ENCODE measurements at places on chromosomes 16 and 17.

- no peak for DNase-seq
Measured at GRCh38 chr16:26530584-26531289, 536.0 kb upstream of the C16orf82 start.

- DNase-seq, result peak; percentile 41
Measured at GRCh38 chr16:14071576-14072271, 605 bp downstream of the MRTFB start.

DNA sequence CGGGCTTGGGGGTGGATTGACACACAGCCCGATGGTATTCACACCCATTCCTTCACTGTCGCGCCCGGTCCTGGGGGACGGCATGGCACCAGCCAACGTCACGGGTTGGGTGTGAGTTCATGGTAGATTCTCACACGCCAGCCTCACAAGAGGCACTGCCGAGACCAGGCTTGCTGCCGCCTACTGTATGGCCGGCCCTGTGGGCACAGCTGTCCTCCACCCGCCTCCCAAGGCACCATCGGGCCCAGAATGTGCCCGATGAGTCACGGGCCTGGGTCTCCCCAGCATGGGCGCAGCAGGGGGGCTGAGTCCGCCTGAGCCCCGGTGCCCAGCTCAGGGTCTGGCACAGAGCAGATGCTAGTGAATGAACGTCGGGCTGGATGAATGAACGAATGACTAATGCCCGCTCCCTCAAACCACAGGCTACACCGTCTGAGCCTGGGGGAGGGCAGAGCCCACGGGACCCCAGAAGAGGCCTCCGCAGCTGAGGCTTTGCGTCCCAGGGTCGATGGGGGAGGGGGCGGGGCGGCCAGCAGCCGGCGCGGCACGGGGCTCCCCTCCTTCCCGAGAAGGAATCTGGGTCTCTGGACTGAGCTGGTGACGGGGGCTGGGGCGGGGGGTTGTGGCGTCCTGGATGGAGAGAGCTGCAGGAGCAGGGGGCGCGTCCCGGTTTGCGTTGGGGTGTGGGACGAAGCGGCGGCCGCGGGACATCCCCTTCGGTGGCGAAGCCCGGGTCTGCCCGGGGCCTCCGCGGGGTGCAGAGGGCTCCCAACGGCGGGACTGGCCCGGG lies 829 bp downstream of the PITPNM3 start:
- peak; percentile 10 for DNase-seq

- DNase-seq, result no peak
Measured at GRCh38 chr16:9557713-9558112, 466.3 kb downstream of the HAPSTR1 start.

GRCh38 chr17:77426676-77427386 lies 286.1 kb downstream of the SEC14L1 start:
- no peak for DNase-seq

DNA sequence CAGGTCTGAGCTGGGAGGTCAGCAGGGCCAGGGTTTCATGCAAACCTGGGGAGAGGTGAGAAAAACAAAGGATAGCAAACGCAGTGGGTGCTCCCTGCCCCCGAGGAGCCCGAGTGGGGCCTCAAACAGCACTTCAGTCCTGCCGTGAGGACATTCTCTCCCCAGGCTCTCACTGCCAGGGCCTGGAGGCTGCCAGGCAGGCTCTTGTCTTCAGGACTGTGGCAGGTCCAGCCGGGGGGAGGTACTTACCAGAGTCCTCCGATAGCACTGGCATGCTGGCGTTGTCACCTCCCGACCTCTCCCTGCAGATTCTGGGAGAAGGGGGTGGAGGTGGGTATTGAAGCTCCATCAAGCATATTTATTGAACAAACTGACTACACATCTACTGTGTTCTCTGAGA lies 1.3 kb downstream of the MPP3 start:
- no peak for DNase-seq

DNA sequence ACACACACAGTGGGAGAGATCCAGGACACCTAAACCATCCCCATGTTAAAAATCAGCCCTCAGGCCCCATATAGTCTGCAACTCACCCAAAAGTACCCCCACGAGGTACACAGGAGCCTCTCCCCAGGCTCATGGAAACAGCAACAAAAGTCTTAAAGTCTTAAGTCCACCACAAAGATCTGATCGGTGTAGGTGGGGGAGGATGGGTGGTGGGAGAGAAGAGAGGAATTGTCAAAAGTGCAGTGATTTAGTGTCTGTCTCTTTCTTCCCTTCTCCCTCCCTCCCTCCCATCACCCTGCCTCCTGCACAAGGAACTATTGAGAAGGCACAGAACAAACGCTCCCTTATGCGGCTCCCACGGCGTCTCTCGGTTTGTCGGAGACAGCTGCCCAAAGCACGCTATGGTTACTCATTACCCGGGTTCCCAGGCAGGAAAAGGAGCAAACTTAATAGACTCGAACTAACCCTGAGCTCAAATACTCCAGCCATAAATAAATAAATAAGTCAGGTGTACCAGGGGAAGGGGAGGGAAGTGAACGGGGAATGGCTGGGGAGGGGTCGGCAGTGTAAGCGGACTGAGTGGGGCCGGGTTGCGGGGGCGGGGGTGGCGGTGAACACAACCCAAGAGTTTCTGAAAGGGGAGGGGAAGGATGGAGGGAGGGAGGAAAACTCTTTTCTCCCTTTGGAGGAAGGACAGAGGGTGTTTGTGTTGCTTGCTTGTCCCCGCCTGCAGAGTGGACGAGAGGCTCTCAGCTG lies 477.4 kb downstream of the SLC39A11 start:
- no peak for DNase-seq

- no peak for DNase-seq
Measured at GRCh38 chr16:87369796-87370719, 13.5 kb downstream of the FBXO31 start.

DNA sequence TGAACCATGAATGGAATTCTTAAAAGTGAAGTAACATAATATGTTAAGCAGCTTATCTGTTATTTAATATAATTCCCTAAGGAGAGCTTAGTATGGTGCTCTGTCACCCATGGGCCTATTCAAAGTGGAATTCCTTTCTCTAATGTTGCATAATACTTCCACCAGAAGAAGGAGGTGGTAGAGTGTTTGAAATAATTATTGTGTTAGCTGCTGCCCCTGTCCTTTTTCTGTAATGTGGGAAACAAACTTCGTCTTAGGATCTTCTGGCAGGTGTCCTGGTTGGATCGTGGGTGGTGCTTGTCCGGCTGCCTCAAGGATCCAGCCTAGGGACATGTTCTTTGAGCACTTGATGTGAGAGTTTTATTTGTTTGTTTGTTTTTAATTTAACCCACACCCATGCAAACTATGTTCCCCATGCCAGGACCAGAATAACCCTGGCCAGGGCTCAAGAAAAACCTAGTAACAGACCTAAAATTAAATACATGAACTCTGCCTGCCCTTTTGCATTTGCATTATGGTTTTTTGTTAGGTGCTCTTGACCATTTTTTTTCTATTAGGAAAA lies 46.1 kb downstream of the ZNRF1 start:
- no peak for DNase-seq

- no peak for DNase-seq
Measured at GRCh38 chr17:77831474-77832179, 126.9 kb upstream of the TNRC6C start.

GRCh38 chr16:888901-889570 lies 81.7 kb downstream of the LMF1 start:
- no peak for DNase-seq

GRCh38 chr17:57651451-57651850 lies 93.6 kb downstream of the CCDC182 start:
- no peak for DNase-seq

- DNase-seq, result peak; percentile 23
Measured at GRCh38 chr16:14301169-14302030, 230.3 kb downstream of the MRTFB start.

GRCh38 chr17:6775871-6776405 lies at the start of gene FBXO39:
TSS of gene FBXO39 (plus strand) at chr17:6776215. CDS start at chr17:6779869, 3,654 bp downstream.
- no peak for DNase-seq

GRCh38 chr16:55274391-55274790 lies 49.6 kb upstream of the IRX6 start:
- no peak for DNase-seq

DNA sequence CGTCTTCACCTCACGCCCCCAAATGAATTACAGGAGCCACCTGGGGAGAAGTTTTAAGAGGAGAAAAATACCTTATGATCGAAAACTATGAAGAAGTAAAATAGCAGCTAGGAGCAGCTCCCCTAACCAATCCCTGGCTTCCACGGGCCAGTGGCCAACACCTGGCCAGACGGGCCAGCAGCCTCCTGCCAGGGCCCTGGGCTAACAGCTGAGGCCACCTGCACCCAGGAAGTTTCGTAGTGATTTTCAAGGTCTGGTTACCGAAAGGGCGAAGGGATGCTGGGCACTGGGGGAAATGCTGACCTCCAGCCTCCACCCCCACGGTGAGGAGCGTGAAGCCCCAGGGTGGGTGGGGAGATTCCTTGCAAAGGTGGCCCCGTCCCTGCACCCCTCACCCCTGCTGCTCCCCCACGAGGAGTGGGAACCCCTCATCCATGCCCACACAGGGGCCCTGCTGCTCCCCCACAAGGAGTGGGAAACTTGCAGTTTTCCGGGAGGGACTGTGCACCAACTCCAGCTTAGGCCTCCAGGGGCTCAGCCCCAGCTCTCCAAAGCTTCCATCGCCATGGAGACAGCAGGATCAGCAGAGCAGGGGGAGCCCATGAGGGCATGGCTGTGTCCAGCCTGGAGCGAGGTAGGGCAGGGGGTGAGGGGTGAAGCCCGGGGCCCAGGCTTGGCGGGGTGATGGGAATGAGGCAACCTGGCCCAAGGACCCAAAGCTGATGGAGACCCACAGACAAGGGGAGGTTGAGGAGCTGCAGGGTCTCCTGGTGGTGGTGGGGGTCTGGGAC lies 31.9 kb upstream of the ACSF3 start:
- no peak for DNase-seq

DNA sequence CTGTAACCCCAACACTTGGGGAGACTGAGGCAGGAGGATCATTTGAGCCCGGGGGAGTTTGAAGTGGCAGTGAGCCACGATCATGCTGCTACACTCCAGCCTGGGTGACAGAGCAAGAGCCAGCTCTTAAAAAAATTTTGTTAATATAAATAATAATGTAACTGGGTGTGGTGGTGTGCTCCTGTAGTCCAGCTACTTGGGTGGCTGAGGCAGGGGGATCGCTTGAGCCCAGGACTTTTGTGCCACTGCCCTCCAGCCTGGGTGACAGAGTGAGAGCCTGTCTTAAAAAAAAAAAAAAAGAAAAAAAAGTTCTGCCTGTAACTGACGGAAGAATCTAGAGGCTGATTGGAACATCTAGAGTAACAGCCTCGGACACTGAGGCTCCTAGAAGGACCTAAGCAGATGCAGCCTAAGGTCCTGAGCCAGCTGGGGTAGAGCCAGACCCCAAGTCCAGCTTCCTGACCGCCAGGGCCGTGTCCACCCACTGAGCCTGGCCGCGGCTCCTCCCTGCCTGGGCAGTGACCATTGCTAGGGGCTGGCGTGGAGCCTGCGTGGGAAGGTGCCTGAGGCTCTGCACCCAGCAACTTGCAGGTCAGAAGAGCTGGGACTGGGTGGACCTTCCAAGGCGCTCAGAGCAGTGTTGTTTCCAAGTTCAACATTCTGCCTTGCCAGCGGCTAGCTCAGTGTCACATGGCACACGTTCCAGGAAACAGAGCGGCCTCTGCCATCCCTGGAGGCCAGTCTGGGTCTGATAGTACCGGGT lies 209.4 kb upstream of the CIBAR2 start:
- no peak for DNase-seq

GRCh38 chr17:77444628-77444983 lies 303.8 kb downstream of the SEC14L1 start:
- no peak for DNase-seq

DNA sequence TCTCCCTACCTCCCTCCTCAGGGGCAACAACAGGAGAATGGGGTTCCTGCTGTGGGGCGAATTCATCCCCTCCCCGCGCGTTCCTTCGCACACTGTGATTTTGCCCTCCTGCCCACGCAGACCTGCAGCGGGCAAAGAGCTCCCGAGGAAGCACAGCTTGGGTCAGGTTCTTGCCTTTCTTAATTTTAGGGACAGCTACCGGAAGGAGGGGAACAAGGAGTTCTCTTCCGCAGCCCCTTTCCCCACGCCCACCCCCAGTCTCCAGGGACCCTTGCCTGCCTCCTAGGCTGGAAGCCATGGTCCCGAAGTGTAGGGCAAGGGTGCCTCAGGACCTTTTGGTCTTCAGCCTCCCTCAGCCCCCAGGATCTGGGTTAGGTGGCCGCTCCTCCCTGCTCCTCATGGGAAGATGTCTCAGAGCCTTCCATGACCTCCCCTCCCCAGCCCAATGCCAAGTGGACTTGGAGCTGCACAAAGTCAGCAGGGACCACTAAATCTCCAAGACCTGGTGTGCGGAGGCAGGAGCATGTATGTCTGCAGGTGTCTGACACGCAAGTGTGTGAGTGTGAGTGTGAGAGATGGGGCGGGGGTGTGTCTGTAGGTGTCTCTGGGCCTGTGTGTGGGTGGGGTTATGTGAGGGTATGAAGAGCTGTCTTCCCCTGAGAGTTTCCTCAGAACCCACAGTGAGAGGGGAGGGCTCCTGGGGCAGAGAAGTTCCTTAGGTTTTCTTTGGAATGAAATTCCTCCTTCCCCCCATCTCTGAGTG lies 5.9 kb upstream of the LASP1NB start:
- no peak for DNase-seq

GRCh38 chr17:69528035-69528434 lies 113.5 kb downstream of the MAP2K6 start:
- no peak for DNase-seq

GRCh38 chr17:40100669-40101366 lies 429 bp upstream of the NR1D1 start:
- DNase-seq, result peak; percentile 98

GRCh38 chr17:37488009-37488604 lies 1.6 kb upstream of the DUSP14 start:
- DNase-seq, result peak; percentile 93

GRCh38 chr16:20348365-20349185 lies 3.9 kb downstream of the UMOD start:
- DNase-seq, result peak; percentile 13

DNA sequence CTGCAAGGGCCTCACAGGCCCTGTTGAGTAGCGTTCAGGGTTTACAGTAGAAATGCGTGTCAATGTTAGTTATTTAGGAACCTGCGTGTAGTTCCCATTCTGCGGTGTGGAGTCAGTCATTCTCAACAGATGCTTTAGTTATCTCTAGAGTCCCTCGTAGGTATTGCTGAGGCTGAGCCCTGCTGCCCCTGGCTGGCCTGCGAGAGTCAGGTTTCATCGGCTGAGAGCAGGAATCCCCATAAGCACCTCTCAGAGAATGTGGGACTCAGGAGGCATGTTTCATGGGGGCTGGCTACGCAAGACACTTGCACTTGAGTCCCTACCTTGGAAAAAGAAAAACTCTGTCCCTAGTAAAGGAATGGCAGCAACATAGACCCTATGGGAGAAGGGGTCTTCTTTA lies 347.5 kb upstream of the ASIC2 start:
- DNase-seq, result no peak

DNA sequence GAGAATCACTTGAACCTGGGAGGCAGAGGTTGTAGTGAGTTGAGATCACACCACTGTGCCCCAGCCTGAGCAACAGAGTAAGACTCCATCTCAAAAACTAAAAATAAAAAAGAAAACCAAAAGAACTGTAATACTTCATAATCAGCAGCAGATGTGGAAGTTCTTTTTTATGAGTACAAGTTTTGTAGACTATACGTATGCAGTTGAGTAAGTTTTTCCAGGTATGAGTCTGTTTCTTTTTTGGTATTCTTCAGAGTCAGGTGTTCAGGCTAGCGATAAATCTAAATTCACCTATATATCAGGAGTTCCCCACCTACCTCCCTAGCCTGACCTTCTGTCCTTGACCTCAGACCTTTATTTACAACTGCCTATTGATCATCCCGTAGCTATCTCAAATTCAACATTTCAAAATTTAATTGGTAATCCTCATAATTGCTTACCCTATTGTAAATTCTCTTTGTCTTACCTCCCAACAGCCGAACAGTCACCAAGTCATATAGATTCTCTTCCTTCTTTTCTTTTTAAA lies 10.7 kb downstream of the DCTN5 start:
- DNase-seq, result no peak

Measured in trophoblast cell (in vitro differentiated cells and primary cell).